ENCODE measurements at places on chromosomes 7 and 10.

GRCh38 chr10:74955796-74956195 is 129.4 kb downstream of the KAT6B start:
- no peak for DNase-seq

- DNase-seq = peak; percentile 25
These were observed 101.0 kb downstream of the MYL10 start for GRCh38 chr7:101527844-101528667.

- DNase-seq = peak; percentile 84
These were observed 28.7 kb upstream of the TNS3 start for GRCh38 chr7:47610506-47611044.

- DNase-seq = peak; percentile 71
These were observed 297.3 kb upstream of the LYZL1 start for GRCh38 chr10:28991333-28992270.

DNA sequence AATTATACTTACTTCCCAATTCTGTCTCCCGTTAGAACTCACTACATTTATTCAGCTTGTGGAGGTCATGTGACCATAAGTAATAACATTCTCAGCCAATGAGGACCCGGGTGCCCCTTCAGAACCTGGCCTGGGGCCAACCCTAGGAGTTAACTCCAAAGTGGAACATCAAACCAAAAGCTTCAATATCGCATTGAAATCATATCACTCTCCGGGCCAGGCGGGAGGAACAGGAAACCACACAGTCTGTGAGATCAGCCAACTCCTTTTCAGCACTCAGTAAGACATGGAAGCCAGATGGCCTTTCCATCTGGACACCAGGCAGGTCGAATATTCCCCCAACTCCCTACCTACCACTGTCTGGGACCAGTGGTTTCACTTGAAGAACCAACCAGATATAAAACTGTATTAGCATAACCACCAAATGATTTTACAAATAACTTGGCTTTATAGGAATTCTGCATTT is 5.5 kb downstream of the CREB3L2 start:
- peak; percentile 90 for DNase-seq

GRCh38 chr10:95416270-95416669 is 125.5 kb upstream of the PDLIM1 start:
- no peak for DNase-seq

DNA sequence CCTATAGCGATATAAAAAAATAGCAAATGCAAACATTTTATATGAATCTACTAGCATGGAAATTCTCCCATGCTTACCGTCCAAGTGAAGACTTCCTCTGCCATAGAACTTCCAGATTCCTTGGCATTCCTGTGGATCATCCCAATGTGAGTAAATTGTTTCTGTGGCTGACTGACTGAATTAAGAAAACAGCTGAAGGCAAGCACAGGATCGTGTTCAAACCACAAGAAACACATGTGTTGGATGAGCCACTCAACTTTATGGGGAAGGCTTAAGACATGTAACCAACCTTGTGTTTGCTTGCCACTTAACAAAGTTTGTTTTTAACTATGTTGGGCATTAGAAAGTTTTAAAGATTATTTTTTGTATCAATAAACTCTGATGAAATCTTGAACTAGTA is 2.6 kb upstream of the MYPN start:
- peak; percentile 93 for DNase-seq

- peak; percentile 63 for DNase-seq
These were observed 108.9 kb downstream of the ARID5B start for GRCh38 chr10:62010366-62010765.

- no peak for DNase-seq
These were observed 143.7 kb downstream of the FZD1 start for GRCh38 chr7:91407942-91408341.

DNA sequence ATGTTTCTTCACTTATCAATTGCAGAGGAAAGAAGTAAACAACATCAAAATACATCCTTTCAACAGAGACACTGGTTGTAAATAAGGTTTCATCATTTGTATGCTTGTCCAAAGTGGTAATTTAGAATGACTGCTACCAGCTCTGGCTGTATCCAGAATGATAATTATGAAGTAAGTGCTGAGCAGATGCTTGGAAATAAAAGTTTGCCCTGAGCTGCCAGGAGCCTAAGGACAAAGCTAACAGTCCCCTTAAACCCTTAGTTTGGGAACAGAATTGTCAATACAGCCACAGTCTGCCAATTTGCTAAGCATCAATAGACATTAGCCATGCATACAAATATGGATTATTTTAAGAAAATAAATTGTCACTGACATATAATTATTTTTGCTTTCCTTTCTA is 147.0 kb upstream of the SLC13A1 start:
- DNase-seq = no peak

DNA sequence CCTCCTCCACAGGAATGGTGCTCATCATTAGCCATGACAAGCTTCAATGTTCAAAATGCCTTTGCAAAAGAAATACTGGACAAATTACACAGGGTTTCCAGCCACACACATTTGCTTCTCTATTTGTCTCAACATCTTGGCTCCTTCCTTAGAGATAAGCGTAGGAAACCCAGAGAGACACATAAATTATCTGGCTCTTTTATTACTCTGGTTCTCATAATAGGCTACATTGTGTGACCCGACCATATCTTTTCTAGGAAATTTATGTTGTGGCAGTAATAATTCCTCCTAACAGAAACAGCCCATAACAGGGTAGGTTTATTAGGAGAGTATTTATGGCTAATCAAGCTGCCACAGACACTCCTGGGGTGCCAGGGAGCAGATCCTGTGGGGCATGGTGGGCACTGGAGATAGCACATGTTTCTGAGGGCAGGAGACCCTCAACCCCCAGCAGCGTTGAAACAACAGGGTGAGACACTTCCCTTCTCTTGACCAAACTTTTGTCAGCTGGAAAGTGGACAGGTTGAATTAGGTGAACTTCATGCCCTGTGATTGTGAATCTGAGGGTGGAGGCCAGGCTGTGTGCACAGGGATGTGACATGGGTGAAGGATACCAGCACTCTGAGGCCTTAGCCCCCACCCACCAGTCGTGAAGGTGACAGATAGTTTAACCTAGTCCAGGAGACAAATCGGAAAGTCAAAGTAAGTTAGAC is 295.9 kb upstream of the ZNF32 start:
- DNase-seq = no peak

Data from iris pigment epithelial cell (primary cell).